ENCODE measurements at places on chromosomes 11 and 22.

- DNase-seq, result peak; percentile 80
Observed at GRCh38 chr11:120985718-120986569, 38.0 kb upstream of the TBCEL start.

GRCh38 chr11:73951797-73952196, 971 bp downstream of the DNAJB13 start:
- DNase-seq, result peak; percentile 69

DNA sequence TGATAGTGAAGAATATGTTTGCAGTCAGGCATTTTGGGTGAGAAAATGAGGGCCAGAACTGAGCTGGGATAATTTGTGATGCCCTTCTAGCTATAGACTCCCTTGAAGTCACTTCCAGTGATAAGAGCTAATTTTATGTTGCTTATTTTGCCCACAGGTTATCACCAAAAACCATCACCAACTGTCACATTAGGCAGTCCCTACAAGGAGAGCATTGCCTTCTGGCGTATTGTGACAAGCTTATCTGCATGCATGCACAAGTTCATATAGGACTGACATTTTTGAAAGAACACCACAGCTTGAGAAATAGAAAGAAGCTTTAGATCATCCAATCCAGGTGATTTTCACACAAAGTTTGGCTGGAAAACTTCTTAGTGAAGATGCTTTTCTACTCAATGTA, 735.3 kb upstream of the RAG2 start:
- DNase-seq, result no peak

DNA sequence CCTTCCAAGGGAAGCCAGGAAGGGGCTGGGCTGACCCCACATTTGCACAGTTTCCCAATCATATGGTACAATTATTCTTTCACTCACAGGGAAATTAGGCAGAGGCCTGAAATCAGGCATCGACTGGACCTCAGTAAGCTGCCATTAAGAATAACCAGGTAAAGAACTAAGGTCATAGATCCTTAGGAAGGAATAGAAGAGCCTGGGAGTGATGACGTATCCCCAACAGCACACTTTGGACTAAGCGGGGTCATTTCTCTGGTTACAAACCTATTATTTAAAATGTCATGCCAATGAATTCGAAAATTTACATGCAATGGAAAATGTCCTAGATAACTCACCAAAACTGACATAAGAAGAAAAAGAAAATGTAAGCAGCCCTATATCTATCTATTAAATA, 118.2 kb downstream of the BRD1 start:
- no peak for DNase-seq

GRCh38 chr11:8096575-8096974, 15.6 kb downstream of the TUB start:
- no peak for DNase-seq

DNA sequence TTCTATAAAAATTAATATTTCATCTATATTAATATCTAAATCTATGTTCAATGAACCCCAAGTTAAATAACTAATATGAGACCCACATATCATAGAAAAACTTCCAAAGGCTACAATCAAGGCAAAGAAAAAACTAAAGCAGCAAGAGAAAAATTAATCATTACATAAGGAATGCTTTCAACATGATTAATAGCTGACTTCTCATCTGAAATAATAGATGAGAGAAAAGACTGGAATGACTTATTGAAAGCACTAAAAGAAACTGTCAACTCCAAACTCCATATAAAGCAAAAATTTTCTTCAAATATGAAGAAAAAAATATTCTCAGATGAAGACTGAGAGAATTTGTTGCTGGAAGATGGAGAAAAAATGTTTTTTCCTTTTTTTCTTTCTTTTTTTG, 13.0 kb downstream of the TRIM5 start:
- DNase-seq, result no peak

- no peak for DNase-seq
Observed at GRCh38 chr11:126546694-126547093, 191.2 kb downstream of the ST3GAL4 start.

- no peak for DNase-seq
Observed at GRCh38 chr22:29701155-29701999, 18.4 kb upstream of the CABP7 start.

GRCh38 chr11:107996006-107996776, 12.5 kb upstream of the CUL5 start:
- DNase-seq, result no peak

GRCh38 chr11:39690856-39691255, 1768.6 kb downstream of the LRRC4C start:
- DNase-seq, result no peak

- no peak for DNase-seq
Observed at GRCh38 chr11:118174006-118174567, 2.4 kb downstream of the SCN2B start.

DNA sequence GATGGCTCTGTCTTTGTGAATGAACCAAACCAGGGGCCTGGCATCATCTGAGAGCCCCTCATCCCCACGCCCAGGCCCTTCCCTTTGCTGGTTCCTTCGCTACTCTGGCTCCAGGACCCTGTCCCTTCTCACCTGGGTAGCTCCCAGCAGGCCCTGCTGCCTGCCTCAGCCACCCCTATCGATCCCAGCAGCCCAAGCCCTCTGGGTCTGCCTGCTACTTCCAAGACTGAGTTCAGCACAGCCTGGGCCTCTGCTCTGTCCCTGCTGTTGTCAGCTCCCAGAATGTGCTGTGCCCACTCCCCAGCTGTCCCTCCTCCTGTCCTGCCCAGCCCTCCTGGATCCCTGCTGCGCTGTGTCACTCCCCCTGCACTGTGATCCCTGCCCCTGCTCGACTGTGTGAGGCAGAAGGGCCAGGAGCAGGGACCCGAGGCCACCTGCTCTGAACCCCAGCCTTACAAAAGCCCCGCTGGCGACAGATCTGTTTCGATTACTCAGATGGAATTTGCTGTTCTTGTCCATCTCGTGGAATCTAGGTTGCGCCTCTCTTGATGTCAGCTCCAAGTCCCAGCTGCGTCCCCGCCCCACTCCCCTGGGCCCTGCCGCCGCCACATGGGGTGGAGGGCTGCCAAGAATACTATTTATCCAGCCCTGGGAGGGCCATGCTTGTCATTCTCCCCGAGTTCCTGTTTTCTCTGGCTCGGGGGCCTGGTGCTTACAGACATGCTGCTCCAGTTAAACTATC, 13.0 kb downstream of the MRPL21 start:
- peak; percentile 92 for DNase-seq

DNA sequence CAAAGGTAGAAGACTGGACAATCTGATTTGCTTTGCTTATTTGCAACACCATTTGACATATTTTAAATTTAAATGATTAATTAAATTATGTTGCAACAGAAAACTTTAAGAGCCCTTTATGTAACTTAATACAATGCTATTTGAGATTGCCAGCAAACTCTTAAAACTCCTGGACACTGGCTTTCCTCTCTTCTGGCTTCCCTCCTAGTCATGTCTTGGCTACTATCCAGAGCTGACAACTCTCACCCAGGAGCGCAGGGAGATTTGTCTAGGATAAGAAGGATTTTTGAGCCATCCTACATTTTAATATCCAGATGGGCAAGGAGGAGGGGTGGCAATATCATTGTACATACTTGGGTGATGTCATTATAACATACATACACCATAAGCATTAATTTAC, 134.3 kb downstream of the ELP4 start:
- peak; percentile 84 for DNase-seq

- DNase-seq, result no peak
Observed at GRCh38 chr11:134132808-134133207, 63.9 kb downstream of the JAM3 start.

DNA sequence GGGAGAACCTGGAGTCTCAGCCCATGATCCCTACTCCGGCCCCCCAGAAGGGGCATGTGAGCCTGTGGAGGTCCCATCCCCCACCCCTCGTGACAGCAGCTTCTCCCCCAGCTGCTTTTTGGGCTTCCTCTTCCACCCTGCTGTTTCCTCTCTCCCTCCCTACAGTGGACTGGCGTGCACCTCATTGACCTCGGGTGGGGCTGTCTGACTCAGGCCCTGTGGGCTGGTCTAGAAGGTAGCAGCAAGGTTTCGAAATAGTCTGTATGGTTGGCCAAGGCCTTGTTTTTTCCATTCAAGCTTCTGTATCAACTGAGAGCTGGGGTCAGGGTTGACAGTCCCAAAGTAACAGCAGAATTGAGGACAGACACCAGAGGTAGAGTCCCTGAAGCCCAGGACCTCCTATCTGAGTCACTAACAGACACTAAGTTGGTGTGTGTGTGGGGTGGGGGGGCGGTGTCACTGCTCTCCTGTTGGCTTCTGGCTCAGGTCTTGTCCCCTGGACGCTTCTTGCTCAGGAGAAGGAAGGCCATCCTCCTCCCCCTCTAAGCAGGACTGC, 7.7 kb downstream of the SLC37A2 start:
- DNase-seq, result peak; percentile 61

GRCh38 chr11:43735961-43736360, 55.4 kb downstream of the HSD17B12 start:
- peak; percentile 47 for DNase-seq

- DNase-seq, result no peak
Observed at GRCh38 chr22:23555118-23555517, 25.0 kb downstream of the IGLL1 start.

DNA sequence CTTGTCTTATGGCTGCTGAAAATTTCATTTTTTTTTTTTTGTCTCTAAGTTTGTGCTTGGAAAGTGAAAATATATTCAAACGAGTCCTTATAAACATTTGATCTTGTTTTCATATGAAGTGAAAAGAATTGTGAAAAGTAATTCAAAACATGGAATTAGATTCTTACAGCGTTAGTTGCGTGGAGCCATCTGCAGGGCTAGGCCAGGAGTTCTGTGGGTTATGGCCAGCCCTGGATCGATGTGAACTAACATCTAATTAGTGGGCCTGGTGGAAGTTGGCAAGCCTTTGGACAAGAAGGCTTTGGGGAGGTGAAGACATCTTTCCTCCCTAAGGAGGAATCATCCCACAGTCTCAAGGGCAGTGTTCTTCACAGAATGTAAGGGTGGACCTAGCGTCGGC, 37.2 kb downstream of the PARVA start:
- DNase-seq, result no peak

- DNase-seq, result no peak
Observed at GRCh38 chr11:134470238-134470637, 58.2 kb upstream of the B3GAT1 start.

DNA sequence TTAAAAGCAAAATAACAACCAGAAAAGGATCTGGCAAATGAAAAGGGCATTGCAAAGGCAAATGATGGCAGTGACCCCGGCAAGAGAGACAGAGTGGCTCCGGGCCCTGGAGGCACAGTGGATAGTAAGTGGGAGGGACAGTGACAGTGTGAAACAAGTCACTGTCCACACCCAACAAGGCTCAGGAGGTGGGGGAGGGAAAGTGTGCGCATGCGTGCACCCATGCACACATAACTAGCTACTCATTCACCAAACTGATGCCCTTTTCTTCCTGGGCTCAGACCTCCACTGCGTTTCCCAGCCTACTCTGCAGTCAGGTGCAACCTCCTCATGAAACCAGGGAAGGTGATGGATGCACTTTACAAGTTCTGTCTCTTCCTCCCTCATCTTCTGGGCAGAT, 108.4 kb downstream of the SHANK2 start:
- DNase-seq, result no peak

DNA sequence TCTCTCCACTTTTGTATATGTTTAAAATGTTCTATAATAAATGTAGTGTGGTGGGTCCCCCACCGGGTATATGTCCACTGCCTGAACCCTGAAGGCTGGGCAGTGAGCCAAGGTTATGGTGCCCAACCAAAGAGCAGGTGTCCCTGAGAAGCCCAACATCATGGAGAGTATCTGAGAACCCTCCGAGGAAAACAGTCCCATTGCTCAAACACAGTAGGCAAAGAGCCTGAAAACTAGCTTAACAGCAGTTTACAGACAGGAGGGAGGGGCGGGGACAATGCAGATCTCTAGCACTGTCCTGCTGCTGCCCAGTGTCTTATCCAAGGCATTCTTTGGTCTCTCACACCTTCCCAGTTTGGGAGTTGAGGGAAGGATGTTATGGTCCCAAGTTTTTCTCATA, 91.0 kb downstream of the TMPRSS5 start:
- peak; percentile 39 for DNase-seq

- peak; percentile 93 for DNase-seq
Observed at GRCh38 chr11:126308271-126308671, 4.4 kb downstream of the DCPS start.

DNA sequence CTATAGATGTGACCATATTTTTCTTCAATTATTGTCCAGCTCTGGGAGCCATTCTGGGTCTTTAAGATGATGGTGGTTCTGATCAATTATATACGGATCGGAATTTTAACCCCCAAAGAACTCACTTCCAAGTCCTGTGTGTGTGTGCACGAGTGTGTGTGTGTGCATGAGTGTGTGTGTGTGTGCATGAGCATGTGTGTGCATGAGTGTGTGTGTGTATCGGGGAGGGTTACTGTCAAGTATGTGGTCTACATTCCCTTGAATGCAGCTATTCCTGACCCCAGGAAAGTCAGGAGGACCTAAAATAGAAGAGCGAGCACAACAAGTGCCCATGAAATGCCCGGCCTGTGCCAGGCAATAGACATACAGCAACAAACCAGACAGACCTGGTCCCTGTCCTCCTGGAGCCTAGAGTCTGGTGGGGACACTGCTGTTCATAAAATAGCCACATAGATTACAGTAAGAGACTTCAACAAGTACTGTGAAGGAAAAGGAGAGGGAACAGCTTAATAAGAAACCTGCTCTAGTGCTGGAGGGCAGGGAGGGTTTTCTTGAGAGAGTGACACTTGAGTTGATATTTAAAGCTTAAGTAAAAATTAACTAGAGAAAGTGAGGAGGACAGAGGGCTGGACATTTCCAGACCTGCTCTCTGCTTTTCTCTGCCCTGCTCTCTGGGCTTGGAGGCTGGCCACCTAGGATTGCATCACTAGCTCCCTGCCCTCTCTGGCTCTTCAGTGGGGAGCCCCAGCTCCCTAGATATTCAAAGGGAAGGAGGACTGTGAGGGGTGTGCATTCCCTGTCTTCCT, 66.1 kb upstream of the SPON1 start:
- no peak for DNase-seq

DNA sequence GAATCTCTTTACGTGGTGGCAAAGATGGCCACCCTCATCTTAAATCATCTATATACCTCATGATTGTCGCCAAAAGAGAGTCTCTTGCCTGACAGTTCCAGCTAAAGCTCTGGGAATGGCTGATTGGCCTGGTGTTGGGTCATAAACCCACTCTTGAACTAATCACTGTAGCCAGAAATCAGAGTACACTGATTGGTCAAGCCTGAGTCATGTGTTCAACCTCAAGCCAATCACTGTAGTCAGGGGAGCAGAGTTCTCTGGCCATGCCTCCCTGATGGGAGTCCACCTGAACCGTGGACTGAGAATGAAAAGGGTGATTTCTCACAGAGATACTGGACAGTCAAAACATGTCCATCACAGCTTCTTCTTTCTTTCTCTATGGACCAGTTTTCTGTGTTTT, 45.8 kb downstream of the RCN1 start:
- DNase-seq, result no peak

- DNase-seq, result no peak
Observed at GRCh38 chr11:116472651-116473050, 300.1 kb downstream of the BUD13 start.

- no peak for DNase-seq
Observed at GRCh38 chr11:82305123-82305522, 428.5 kb downstream of the FAM181B start.

GRCh38 chr11:118287006-118287405, 17.5 kb upstream of the CD3E start:
- DNase-seq, result no peak

Measured in myocyte (in vitro differentiated cells).